ENCODE measurements at places on chromosomes 5 and 9.

DNA sequence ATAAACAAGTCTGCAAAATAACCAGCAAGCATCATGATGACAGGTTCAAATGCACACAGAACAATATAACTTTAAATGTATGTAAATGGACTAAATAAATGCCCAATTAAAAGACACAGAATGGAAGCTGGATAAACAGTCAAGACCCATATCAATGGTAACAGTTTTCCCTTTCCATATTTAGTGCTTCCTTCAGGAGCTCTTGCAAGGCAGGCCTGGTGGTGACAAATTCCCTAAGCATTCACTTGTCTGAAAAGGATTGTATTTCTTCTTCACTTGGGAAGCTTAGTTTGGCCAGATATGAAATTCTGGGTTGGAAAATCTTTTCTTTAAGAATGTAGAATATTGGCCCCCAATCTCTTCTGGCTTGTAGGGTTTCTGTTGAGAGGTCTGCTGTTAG, 120.2 kb upstream of the RASA1 start:
- no peak for DNase-seq

GRCh38 chr9:115775659-115776058, 377.9 kb upstream of the PAPPA start:
- no peak for DNase-seq

DNA sequence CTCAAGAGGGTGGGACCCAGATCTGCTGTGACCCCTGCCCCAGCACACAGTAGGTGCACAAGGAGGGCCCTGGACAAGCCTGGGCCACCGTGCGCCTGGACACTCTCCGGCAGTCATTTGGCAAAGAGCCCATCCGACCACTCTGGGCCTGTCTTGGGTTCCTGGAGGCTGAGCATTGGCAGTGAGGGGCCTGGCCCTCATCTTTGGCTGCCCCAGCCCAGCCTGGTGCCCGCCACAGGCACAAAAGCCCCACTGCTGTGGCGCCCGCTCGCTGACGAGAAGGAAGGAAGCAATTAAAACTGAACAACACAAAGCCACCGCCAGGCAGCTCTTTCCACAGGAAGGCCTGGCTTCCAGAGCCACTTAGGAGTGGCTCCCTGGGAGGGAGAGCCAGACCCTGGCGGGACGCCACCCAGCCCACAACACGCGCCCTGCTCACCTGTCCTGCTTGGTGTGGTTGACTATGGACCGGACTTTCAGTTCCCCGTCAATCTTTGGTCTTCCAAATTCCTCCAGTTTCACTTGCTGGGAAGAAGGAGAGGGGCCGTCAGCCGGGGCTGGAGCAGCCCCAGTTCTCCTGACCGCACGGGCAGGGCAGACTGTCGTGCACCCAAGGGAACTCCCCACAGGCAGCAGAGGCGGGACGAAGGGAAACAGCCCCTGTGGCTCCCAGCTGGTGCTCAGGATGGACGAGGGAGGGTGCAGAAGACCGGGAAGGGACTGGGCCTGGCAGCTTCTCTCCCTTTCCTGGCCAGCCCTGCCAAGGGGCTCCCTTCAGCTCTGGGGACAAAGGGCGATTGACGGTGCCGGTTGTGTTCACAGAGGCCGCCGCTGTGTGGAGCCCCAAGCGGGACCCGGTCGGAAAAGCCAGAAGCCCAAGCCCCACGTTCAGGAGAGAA, 50.9 kb upstream of the SARDH start:
- peak; percentile 16 for DNase-seq

GRCh38 chr5:14806456-14806855, 65.1 kb downstream of the ANKH start:
- no peak for DNase-seq

GRCh38 chr5:169083394-169084018, 217.4 kb downstream of the SLIT3 start:
- DNase-seq: no peak

DNA sequence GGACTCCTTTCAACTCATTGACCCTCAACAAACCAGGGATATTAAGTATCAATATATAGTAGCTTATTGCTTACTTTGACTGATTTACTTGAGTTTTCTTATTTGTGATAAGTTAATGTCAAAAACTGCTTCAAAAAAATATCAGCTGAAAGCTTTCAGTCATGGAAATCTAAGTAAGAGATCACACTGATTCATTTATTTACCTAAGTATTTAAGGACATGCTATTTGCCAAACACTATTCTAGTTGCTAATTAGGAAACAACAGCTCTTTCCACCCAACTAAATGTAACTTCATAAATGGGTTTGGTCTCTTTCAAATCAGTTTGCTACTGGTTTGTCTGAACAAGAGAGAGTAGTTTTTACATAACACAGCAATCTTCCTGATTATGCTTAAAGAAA, 48.2 kb downstream of the CHD1 start:
- DNase-seq: no peak

GRCh38 chr9:80732506-80732905, 956.8 kb downstream of the TLE1 start:
- no peak for DNase-seq

DNA sequence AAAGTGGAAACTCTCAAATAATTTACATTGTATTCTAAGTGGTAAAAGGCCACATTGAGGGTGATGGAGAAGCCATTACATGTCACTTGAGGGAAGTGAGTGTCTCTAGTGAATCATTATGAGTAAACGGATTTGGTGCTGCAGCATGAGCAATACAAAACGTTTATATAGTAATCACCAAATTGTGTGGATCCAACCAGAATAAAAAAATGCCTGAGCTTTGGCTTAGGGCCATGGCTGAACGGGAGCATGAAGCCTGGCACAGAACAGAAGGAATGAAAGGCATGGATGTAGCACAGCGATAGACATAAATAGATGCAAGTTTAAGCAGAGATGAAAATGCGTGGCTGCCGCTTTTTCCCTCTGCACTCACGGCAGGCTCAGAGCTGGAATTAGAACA, 58.3 kb downstream of the PTTG1 start:
- DNase-seq: no peak

- DNase-seq: no peak
These were observed 38.9 kb downstream of the GABRB2 start for GRCh38 chr5:161507591-161507990.

DNA sequence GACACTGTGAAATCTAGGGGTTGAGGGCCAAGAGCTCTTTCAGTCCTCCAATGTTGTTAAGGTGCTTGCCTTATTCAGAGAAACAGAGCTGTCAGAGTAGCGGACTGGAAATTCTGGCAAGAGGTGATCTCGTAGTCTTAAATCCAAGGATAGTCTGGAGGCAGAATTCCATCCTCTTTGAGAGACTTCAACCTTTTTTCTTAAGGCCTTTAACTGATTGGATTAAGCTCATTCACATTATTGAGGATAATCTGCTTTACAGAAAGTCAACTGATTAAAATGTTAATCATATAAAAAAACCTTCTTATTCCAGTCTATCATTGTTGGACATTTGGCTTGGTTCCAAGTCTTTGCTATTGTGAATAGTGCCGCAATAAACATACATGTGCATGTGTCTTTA, 243.1 kb upstream of the COX7C start:
- DNase-seq: no peak

DNA sequence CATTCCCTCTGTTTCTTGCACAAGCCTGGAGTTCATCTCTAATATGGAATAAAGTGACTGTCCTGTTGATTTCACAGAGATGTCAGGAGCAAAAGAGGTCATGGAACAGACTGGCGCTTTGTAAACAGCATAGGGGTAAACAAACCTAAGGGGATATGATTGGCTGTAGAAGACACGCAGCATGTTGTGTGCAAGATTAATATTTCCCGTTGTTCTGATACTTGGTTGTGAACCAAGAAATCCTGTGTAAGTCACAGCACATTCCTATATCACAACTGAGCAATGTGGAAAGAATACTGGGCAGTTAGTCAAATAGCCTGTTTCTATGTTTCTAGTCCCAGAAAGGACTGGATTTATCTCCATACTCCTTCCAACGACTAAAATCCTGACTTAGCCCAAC, 3.2 kb downstream of the ADAMTS12 start:
- DNase-seq: no peak

GRCh38 chr5:55925181-55925580, 69.6 kb downstream of the IL6ST start:
- DNase-seq: no peak

Measured in RPMI8226 (cell line).